ENCODE measurements at places on chromosomes 3 and 15.
A peak's percentile ranks its signal among the peaks of the same experiment; 100 is the strongest.

GRCh38 chr3:53531749-53532148 lies 37.3 kb downstream of the CACNA1D start:
- DNase-seq: no peak

- DNase-seq: peak; percentile 90
These were observed 154.4 kb downstream of the PGPEP1L start for GRCh38 chr15:98853161-98853560.

DNA sequence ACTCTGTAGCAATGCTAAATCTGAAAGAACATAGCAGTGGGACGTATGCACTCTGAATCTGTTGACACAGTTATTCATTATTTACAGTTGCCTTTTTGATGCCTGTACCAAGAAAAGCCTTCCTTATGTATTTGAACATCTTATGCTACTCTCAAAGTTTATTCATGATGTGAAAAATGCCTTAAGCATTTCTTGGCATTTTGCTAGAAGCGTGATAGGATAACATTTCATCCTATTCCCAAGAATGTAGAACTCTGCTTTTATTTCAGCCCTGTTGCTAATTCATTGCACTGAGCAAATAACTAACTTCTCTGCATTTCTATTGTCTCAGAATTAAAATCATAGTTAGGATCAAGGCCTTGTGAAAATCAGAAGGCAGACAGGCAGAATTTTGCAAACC lies 105.5 kb downstream of the STRIT1 start:
- no peak for DNase-seq

DNA sequence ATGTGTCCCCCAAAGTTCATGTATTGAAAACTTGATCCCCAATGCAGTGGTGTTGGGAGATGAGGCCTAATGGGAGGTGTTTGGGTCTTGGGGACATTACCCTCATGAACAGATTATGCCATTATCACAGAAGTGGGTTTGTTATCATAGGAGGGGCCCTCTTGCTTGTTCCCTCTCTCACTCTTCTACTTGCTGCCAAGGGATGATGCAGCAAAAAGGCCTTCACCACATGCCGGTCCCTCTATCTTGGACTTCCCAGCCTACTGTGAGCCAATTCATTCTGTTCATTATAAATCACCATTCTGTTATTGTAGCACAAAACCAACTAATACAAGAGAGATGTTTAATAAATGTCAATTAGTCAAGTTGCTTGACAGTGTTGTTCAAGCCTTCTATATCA lies 47.2 kb downstream of the FAM227B start:
- DNase-seq: peak; percentile 77

DNA sequence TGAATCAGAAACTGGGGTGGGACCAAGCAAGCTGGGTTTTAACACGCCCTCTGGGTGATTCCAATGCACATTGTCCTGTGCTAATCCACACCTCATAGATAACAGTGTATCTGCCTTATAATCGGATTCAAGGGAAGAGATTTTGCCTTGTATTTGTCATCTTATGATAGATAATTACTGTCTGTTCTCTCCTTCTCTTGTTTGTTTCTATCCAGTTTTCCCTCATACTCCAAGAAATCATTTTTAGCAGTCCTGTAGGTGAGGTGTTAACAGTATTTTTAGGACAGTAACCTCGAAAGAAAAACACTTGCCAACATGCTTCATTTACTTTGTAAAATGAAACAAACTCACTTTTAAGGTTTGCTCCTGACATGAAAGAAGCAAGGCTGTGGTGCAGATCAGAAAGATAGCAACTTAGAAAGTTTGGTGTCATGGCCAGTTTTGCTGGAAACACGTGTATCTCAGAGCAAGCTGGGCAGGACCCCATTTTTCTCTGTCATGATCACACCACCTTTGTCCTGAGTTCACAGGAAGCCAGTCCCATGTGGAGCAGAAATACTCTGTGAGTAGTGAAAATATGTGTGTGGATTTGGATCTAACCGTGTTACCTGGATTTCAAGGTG lies 72.6 kb downstream of the TRAK1 start:
- DNase-seq: peak; percentile 25

DNA sequence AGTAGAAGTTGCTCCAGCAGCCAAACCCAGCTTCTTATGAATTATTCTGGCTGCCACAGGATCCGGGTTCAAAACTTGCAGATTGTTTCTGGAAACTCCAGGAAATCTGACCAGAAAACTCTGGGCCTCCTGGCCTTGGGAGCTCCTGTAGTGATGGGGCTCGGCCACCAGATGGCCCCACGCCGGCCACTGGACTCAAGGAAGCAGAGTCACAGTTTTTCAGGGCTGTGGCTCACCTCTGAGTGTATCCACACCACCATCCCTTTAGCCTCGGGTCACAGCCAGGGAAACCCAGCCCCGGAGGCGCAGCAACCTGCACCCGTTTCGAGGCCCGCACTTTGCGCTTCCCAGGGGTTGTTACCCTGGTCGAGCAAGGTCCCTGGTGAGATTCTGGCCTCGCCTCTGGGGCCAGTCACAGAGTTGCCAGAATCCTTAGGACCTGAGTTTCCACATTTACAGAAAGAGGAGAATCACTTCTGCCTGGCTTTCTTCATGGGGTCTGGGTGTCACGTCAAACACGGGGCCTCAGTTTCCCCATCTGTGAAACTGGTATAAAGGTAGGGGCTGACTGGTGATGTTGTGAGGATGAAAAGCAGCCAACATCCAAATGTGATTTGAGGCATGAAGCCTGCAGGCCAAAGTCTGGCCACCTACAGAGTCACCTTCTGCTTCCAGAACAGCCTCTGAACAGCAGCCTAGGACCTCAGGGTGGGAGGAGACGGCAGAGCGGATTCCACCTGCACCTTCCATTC lies 53.5 kb upstream of the LCTL start:
- DNase-seq: peak; percentile 77
